ENCODE measurements at places on chromosomes 12 and 14.

DNA sequence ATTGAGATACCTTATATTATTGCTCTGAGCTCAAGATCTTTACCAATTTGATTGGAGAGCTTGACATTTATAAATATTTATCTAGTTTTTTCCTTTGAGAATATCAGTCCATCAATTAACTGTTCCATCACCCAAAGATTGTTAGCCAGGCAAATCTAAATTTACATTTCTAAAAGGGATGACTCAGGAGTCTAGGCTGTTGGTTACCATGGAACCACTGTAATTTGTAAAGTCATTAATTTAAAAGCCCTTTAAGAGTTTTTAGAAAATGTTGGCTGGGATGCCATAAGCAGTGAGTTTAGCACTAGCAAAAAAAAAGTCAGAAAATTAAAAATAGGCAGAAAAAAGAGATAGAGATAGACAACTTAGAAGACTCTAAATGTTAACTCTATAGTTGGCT lies 19.5 kb upstream of the SERPINA1 start:
- no peak for DNase-seq

GRCh38 chr14:22007363-22007762 lies 333.7 kb upstream of the OR4E1 start:
- no peak for DNase-seq

DNA sequence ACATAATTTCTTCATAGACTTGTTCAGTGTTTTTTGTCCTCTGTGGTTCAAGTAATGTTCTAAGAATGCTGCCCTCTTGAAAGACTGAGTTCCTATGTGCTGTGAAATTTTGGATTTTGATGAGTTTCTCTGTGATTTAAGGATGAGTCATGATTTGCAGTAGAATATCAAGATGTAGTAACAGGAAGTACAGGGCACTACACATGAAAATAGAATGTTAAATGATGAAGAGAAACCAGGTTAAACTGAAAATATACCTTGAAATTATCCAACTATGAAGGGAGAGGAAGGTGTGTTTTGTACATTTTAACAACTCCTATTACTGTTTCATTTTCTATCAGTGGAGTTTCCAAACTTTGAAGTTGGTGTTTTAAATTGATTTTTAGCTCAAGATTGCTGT lies 4.8 kb downstream of the ELK3 start:
- no peak for DNase-seq

GRCh38 chr12:109875572-109876131 lies 4.7 kb downstream of the GLTP start:
- DNase-seq, result no peak

DNA sequence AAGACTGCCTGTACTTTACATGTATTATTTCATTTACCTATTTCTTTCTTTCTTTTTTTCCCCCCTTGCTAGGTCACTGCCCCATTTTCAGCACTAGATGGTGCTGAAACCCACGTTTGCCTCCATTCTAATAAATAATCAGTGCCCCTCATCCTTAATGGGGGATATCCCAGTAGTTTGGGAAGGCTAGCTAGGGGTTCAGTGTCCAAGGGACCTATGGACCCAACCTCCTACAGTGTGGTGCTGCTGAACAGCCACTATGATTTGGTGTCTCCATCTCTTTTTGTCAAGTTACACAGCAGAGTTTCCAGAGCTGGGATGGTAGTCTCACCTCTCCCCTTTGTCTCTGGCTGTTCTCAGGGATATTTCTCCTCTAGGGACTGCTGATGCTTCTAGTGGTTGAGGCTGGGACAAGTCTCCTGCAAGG lies 6.5 kb upstream of the HCFC2 start:
- no peak for DNase-seq

DNA sequence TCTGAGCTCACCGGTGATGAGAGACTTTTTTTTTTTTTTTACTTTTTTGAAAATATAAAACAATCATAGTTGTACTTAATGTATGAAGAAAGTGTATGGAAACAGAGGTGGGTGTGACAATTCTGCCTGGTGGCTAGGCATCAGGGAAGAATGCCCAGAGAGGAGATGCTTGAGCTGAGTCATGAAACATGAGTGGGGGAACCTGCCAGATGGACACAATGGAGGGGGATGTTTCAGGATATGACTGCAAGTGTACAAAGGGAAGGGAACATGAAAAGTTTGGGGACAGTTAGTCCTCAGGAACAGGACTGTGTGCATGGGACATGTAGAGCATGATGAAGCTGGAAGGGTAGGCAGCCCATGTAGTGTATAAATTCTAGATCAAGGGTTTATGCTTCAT lies 274.2 kb upstream of the E2F7 start:
- DNase-seq, result no peak

- no peak for DNase-seq
Measured at GRCh38 chr14:72723858-72724530, 169.9 kb downstream of the DPF3 start.

- DNase-seq, result no peak
Measured at GRCh38 chr12:43370263-43370662, 181.7 kb downstream of the ADAMTS20 start.

- no peak for DNase-seq
Measured at GRCh38 chr12:122896662-122897061, 738 bp upstream of the VPS37B start.

DNA sequence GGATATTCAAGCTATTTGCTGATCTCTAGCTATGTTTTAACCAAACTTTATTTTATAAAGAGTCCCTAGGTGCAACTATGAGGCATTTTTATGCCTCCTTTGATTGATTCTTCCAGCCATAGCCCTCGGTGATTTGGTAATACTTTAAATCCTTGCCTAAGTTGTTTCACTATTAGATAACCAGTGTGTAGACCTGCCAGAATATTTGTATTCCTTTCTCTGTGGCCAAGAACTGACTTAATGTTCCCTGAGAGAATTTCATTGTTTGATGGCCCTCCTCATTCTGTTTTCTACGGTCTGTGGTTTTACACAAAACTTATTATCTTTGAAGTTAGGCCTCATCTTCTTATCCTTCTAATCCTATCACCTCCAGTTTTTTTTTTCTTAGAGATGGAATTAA lies 109.7 kb upstream of the MDGA2 start:
- DNase-seq, result no peak

- peak; percentile 57 for DNase-seq
Measured at GRCh38 chr14:71143381-71144290, 236.4 kb downstream of the PCNX1 start.

- DNase-seq, result no peak
Measured at GRCh38 chr14:34872822-34873588, 2.2 kb downstream of the BAZ1A start.

Measured in activated naive CD4-positive, alpha-beta T cell treated with anti-CD3 and anti-CD28 coated beads, Interleukin-2, amount 50 U/mL, for 72 hours (primary cell).